ENCODE measurements at places on chromosomes 2 and 18.

DNA sequence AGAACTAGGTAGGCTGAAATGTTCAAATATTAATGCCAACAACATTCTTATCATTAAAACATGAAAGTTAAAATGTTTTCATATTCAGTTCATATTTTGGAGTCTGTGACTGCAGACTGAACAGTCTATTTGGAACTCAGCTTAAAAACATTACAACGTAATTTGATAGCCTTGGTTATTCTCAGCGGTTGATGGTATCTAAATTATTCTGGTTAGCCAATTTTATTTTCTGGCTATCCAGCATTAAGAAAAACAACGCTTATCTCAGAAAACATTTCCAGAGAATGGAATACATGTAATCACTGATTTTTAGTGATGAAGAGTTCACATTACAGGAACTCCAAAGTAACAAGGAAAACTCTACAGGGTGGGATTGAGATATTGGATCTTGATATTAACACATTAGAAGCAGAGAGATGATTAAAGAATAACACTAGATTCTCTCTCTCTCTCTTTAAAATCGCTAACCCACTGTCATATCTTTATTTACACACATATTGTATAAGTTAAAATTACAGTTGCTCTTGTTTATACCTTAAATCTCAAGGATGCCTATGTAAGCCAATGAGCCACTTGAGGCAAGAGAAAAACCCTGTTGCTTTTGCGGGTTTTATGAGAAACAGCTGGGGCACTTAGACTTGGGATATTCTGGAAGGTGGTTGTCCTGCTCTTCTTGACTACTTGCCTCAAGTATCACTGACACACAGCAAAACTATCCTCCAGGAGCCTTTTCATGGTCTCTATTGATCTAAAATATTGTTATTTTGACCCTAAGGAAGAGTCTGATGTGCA is 84.9 kb downstream of the ICOS start:
- DNase-seq, result no peak

- DNase-seq, result no peak
Observed at GRCh38 chr2:73290049-73290839, 3.1 kb downstream of the EGR4 start.

GRCh38 chr2:46793423-46794416 is 121.9 kb downstream of the MCFD2 start:
- DNase-seq, result no peak

DNA sequence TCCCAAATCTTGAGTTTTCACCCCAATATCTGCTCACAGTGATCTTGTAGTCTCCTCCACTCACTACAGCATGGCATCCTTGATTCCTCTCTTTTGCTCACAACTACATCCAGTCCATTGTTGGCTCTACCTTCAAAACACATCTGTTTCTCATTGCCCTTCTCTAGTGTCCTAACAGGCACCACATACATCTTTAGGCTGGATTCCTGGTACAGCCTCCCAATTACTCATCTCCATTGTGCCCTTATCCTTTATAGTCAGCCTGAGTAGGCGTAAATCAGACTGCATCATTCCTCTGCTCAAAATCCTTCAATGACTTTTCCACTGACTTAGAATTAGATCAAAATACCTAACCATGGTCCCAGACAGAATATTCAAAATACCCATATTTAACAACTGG is 10.7 kb upstream of the TAF1B start:
- no peak for DNase-seq

Data from T-cell (primary cell).